ENCODE measurements at places on chromosomes 12 and 14. TPM values are rescaled to one million over a fixed set of nuclear protein-coding genes. Genes with fewer than 3 reads are reported as not detected.

DNA sequence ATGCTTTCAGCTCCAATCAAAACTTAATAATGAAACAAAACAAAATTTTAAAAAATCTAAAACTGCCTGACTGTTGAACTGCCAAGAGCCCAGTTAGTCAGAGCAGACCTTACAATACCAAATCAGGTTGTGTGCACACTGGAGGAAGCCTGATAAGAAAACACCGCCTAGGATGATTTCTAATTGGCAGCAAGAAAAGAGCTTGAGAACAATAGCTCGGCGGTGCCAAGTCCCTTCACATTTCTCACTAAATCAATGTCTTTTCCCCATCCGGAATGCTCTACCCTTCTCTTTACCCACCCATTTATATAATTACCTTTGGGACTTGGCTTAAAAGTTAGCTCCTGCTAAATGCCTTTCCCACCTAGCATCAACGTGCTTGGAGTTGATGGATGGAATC lies 256.7 kb downstream of the C12orf75 start:
- DNase-seq = no peak

The ANO2 gene
- 6.8 TPM for total RNA-seq

- no peak for DNase-seq
Measured at GRCh38 chr12:90979951-90980350, 24.8 kb downstream of the EPYC start.

- no peak for DNase-seq
Measured at GRCh38 chr12:128204711-128205110, 62.3 kb upstream of the TMEM132C start.

DNA sequence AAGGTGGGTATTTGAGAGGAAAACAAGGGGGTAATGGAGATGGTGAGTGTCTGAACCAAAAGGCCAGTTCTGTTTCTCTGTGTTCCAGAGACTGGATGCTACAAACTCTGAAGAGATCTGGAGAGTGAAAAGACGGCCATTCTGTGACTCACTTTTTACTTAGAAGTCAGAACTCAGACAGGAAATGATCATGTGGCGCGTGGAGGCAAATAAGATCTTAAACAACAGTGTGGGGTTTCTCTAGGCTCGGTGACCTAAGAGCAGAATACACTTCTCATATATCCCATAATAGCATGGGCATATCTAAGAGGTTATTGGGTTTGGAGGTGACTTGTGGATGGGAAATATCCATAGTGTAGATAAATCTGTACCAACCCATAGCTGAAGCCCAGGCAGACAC lies 463.5 kb downstream of the TMEM132D start:
- DNase-seq = no peak

GRCh38 chr12:94427501-94428381 lies 31.9 kb downstream of the CEP83 start:
- no peak for DNase-seq

- DNase-seq = no peak
Measured at GRCh38 chr12:132886529-132887477, 602 bp downstream of the CHFR start.

DNA sequence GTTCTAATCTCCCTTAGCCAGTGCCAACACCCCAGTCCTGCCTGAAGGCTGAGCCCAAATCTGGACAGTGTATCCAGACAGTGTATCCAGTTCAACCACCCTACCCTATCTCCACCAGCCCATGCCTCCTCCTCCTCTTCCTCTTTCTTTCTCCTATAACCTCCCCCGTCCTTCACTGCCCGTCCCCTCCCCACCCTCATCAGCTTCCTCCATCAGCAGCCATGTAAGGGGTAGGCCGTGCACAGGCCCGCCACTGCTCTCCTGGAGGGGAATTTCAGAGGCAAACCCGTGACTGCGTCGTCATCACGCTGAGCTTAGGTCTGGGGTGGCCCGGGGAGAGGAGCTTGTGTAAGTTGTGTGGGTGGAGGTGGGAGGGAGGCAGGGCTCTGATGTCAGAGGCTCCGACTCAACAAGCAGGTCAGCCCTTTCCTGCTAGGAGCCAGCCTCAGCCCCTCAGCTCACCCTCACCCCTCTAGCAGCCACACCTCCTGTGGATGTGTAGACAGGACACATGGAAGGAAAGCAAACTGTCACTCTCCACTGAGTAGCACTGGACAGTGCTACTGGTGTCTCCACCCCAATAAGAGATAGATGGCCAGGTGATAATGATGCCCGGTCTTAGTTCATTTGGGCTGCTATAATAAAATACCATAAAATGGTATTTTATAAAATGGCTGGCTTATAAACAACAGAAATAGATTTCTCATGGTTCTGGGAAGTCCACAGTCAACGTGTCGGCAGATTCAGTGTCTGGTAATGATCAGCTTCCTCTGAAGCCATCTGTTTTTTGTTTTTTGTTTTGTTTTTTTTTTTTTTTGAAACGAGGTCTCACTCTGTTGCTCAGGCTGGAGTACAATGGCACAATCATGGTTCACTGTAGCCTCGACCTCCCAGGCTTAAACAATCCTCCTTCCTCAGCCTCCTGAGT lies 50.5 kb downstream of the IRF2BPL start:
- peak; percentile 63 for DNase-seq

GRCh38 chr14:100914597-100915021 lies 11.1 kb upstream of the RTL1 start:
- DNase-seq = no peak
